ENCODE measurements at places on chromosomes 4 and X. TPM values are rescaled to one million over a fixed set of nuclear protein-coding genes. Genes with fewer than 3 reads are reported as not detected.

Gene MAOA
- total RNA-seq = 12.8 TPM

Gene PHOX2B
- total RNA-seq = not detected

GRCh38 chr4:120842031-120842430, 80.5 kb downstream of the PRDM5 start:
- no peak for DNase-seq

Gene RTL3
- total RNA-seq = not detected

Gene PNPLA4
- total RNA-seq = 14.4 TPM

DNA sequence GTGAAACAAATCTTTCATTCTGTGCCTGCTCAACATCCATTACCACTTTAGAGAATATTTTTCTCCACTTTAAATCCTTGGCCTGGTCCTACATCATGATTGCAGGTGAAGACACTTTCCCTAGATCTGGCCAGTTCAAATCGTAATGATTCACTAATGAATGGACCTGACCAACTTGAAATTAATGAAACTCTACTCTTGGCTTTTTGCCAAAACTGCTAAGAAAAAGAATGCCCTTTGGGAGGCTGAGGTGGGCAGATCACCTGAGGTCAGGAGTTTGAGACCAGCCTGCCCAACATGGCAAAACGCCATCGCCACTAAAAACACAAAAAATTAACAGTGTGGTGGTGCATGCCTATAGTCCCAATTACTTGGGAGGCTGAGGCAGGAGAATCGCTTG, 1082.6 kb upstream of the LCORL start:
- no peak for DNase-seq

DNA sequence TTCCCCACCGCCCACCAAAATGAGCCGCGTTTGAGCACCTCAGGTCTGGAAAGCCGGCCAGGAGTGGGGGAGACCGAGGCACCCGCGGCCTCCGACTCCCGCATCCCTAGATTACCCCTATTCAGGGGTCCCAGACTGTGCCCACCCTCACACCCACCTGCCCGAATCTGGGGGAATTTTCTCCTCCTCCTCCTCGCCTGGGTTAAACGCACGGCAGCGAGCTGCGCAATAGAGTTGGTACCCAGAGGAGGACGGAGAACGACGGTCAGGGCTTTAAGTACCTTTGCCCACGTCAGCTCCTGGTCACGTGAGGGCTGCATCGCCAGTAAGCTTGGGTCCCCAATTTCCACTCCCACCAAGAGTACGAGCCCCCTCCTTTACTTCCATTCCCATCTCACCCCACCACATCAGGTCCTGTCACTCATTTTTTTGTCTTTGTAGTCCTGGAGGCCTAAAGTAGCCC, at the start of gene ARMCX2:
Gene ARMCX2, minus strand, starts transcription at position 250 of the 463 bp plus-strand sequence. CDS start 2,262 bp downstream, outside the sequence.
- peak; percentile 80 for DNase-seq

DNA sequence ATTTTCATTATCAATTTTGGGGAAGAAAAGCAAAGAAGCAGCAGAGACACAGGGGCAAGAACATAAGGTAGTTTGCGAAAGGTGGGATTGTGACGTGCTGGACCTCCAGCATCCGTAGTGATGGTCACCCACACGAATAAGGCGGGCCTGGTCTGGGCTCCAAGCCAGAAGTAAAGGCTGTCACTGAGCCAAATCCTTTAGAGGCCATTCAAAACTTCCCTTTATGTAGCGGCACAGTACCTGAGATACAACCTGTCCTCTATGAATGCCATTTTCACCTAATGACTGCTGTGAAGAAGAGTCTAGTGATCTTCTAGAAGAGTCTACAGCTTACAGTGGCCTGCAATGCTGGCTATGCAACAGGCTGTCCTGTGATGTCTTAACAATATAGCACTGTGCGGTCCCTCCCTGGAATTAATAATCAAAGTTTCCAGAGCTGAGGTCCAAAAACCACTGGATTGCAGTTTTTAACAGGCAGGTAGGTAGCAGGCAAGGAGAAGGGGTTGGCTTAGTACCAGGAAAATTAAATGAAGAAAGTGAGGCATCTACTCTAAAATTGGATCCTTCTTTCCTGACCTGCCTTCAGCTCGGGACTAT, 56.2 kb downstream of the TRIML1 start:
- DNase-seq = no peak

Gene NAA10
- total RNA-seq = 73.6 TPM

GRCh38 chrX:106397788-106398538, 213.8 kb upstream of the RADX start:
- no peak for DNase-seq

- no peak for DNase-seq
Measured at GRCh38 chr4:54929459-54929858, 195.9 kb downstream of the KDR start.

DNA sequence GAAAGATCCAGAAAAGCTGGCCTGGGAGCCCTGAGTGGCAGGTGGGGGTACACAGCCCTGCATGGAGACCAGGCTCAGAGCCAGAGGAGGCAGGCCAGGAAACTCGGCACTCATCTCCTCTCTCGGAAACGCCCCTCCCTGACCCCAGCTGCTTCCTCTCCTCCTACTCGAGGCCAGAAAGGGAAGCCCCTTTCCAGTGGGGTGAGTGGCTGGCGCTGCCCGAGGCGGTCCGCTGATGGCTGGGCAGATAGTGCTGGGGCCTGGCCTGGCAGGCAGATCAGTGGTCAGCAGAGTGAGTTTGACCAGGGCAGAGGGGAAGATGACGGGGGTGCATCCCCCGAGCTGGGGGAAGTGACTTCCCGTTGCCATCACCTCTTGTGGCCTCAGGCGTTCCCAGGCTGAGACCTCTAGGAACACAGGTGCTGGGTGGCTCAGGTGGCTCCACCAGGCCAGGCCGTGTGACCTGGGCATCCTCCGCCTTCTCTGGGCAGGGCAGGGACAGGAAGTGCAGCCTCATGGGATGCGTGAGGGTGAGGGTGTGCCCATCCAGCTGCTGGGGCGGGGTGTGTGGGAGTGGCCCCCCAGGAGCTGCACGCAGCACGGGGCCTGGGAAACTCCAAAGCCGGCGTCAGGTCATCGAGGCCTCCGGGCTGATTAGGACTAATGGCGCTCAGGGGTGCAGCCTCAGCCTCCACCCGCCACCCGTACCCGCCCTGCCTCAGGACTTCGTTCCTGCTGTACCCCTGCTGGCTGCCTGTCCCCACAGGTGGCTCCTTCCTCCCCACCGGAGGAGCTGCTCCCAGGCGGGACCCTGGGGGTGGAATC, 5.7 kb downstream of the SH3BP2 start:
- peak; percentile 80 for DNase-seq

- DNase-seq = no peak
Measured at GRCh38 chr4:53686521-53686920, 95.2 kb upstream of the LNX1 start.

GRCh38 chr4:147755561-147756295, 23.8 kb downstream of the ARHGAP10 start:
- DNase-seq = no peak

- DNase-seq = no peak
Measured at GRCh38 chr4:162506253-162506652, 342.5 kb upstream of the FSTL5 start.

DNA sequence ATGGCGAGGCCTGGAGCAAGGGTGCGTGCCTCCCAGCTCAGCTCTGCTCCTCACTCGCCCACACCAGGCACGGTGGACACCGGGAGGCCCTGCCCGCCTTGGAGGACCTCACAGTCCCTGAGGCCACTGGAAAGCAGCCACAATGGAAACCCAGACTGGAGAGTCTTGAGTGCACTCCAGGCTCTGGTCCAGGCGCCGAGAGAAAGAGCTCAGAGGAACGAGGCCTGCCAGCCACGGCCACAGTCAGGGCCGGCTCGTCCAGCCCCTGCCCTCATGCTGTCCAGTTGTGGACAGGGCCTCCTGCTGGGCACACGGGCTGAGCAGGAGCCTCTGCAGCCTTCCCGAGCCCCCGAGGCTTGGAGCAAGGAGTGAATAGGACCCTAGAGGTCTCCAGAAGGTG, 53.3 kb upstream of the GRPEL1 start:
- no peak for DNase-seq

GRCh38 chrX:49268702-49269009, 937 bp upstream of the PPP1R3F start:
- DNase-seq = no peak

DNA sequence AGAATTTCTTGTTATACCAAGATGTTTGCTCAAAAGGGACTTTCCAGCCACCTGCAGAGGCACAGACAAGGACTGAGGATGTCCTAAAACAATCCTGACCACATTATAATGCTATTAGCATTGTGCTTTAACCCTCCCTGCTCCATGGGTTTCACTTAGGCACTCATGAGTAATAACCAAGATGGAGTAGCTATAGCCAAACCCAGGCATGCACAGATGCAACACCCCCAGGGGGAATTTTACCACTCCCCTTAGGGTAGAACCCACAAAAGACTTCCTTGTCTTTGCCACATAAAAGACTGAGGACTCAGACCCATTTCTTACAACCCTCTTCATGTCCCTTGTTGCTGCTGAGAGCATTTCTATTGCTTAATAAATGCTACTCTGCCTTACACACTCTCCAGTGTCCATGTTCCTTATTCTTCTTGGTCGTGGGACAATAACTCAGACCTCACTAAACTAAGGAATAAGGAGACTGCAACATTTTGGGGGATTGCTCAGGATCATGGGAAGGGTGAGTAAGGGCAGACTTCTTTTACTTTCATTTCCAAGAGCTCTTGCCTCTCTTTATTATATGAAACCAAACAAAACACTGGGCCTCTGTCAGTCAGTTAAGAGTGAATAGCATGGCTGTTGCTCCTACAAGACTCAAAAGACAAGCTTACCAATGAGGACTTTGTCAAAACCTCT, 103.5 kb downstream of the TECRL start:
- no peak for DNase-seq

DNA sequence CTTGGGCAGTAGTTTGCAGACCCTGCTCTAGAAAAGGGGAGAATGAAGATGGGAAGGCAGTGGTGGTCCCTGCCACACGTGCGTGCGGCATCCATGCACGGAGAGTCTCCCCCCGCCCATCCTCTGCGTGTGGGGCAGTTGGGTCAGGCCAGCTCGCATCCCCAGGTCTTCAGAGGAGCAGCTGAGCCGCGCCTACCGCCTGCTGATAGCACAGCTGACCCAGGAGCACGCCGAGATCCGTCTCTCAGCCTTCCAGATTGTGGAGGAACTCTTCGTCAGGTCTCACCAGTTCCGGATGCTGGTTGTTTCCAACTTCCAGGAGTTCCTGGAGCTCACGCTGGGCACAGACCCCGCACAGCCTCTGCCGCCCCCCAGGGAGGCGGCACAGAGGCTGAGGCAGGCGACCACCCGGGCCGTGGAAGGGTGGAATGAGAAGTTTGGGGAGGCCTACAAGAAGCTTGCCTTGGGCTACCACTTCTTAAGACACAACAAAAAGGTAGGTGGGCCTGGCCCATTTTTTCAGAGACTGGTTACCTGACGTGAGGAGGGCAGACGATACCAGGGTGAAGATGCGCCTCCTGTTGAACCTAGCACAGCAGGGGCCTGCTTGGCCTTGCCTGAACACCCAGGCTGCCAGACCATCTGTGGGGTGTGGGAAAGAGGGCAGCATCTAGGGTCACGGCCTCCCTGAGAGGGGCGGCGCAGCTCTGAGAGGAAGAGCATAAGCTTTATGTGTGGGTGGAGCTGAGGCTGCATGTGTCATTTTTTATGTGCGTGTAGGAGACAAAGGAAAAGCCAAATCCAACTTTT, 2.6 kb downstream of the UVSSA start:
- no peak for DNase-seq

DNA sequence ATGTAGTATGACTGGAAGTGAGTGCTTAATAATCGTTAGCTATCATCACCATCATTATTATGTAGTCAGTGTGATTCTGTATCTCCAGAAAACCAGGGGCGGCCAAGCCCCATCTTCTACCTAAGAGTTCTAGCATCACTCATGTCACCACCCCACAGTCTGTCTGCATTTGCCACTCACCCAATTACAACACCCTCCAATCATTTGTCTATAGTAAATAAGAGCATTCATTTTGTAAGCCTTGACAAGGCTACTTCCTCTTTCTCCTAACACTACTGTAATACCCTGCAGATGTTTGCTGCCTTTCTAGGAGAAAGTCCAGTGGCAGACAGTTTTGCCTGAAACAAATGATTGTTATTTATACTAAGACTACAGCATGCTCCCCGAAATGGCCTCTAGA, 15.8 kb upstream of the IL21 start:
- DNase-seq = no peak

Gene NALF2
- not detected for total RNA-seq

Gene ZMAT1
- total RNA-seq = 35.0 TPM

DNA sequence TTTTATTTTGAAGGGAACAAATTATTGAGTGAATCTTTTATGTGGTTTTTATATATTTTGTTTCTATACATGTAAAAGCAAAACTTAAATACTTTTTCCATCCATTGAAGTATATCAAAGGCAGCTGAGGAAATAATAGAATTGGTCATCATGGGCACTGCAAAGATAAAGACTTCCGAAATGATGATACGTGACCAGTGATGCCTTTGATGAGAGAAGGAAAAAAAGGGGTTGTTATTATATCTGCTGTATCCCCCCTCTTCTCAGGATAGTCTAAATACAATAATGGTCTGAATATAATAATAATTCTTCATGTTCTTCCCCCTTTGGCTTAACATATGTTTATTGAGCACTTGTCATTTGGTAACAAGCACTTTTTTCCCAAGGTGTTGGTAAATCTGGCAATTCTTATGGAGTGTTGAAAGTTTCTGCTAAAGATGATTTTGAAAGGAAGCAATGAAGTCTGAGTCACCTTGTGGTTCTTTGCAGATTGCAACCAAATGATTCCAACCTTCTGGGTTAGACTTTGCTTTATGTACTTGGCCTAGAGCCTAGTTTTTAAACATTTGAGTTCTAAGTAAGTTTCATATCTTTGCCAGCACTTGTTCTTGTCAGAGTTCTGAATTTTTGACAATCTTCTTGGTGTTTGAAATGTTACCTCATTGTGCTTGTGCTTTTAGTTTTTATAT, 60.8 kb downstream of the USP9X start:
- DNase-seq = no peak

All from sciatic nerve (tissue), 2 donors.